ENCODE measurements at places on chromosomes 2 and 18. TPM values are rescaled to one million over a fixed set of nuclear protein-coding genes. Genes with fewer than 3 reads are reported as not detected.

- DNase-seq = no peak
- H3K36me3 ChIP-seq = no peaks in the 10 kb centered on the region
- H3K27ac ChIP-seq = no peak overlapping the region
These were observed 12.9 kb upstream of the MARCO start for GRCh38 chr2:118929059-118929458.

DNA sequence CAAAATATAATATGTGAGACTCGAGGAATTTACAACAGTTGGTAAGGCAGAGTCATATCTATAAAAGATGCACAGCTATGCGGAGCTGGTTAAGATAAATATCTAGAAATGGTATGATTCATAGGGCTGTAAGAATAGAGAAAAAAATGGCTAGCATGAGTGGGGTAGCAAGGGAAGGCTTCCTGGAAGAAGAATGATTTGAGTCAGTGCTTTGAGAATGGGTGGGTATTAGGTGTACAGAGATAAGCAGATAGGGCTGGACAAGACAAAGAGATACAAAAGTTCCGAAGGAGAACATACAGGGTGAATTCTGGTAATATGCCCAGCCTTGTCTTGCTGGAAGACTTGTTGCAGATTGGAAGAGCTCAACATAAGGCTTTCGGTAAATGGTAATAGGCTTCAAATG lies 291.5 kb upstream of the CCDC68 start:
- no peaks in the 10 kb centered on the region for H3K27me3 ChIP-seq
- H3K27ac ChIP-seq = no peak overlapping the region
- peaks cover 4% of the 10 kb centered on the region for H3K36me3 ChIP-seq

- no peaks in the 10 kb centered on the region for H3K27me3 ChIP-seq
- H3K36me3 ChIP-seq = no peaks in the 10 kb centered on the region
- no peak for DNase-seq
- no peak overlapping the region for H3K4me3 ChIP-seq
These were observed 50.3 kb upstream of the ETAA1 start for GRCh38 chr2:67346718-67347407.

DNA sequence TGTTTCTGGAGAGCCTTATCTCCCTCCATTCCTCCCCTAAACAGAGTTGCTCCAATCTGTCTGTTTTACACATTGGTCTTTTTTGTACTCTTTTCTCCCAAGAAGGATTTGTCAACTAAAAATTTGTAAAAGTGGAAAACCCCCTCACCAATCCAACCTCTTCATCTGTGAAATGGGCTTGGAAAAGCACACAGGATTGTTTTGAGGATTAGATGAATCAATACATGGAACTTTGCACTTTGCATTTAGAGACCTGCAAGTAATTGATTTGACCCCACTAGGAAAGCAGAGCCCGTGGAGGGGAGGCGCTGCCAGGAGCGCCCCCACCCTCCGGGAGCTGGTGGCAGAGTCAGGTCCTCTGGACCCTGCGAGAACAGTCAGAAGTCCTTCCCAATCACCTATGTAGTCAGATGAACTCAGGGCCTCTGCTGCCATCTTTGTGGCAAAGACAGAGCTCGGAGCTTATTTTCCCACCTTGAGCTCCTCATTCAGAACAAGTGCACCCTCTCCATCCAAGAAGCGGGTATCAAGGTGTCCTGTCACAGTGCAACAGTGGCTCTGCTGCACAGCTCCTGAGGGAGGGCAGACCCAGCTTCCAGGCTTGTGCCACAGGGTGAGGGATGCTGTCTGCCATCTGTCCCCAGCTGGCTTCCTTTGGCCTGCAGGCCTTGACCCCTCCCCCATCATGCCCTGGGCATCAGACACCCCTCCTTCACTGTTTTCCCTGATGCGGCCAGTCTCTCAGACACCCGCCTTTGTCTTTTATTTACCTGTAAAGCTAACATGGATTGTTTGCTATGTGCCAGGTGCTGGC lies 1.7 kb upstream of the TMEM185B start:
- peaks cover 28% of the 10 kb centered on the region for H3K4me1 ChIP-seq
- H3K4me3 ChIP-seq = no peak overlapping the region
- no peaks in the 10 kb centered on the region for H3K27me3 ChIP-seq
- no peak overlapping the region for H3K27ac ChIP-seq

- no peaks in the 10 kb centered on the region for H3K27me3 ChIP-seq
- H3K36me3 ChIP-seq = no peaks in the 10 kb centered on the region
These were observed 532 bp downstream of the MYOM1 start for GRCh38 chr18:3219241-3219630.

DNA sequence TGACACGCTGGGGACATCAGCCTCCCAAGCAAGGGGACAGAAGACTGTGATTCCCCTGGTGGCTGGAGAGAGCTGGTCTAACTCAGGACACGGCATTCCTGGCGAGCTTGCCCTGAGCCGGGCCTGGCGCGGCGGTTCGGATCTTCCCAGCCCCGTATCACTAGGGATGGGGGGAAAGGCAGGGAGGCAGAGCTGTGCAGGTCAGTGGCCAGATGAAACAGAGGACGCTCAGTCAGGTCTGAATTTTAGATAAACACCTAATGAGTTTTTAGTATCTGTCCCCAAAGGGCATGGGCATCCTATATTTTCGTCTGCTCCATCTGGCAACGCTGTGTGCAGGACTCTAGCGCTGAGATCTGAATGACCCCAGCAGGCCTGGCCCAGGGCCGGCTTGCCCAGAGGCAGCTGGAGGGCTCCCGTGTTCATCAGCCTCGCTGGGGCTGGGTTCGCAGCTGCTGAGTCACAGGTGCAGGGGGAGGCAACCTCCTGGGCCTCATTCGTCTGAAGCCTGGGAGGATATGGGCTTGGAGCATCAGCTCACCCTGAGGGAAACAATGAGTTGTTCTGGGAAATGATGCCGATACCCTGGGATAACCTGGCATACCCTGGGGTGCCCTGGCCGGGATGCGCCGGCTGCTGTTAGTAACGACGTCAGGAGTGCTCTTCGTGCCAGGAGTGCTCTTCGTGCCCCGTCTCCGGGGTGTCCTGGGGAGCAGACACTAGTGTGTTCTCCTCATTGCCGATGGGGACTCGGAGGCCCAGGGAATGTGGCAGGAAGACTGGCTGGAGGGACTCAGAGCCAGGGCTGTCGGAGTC lies 48.1 kb upstream of the HPCAL1 start:
- no peak for DNase-seq
- H3K36me3 ChIP-seq = no peaks in the 10 kb centered on the region
- no peaks in the 10 kb centered on the region for H3K27me3 ChIP-seq
- H3K4me1 ChIP-seq = peaks cover 61% of the 10 kb centered on the region

DNA sequence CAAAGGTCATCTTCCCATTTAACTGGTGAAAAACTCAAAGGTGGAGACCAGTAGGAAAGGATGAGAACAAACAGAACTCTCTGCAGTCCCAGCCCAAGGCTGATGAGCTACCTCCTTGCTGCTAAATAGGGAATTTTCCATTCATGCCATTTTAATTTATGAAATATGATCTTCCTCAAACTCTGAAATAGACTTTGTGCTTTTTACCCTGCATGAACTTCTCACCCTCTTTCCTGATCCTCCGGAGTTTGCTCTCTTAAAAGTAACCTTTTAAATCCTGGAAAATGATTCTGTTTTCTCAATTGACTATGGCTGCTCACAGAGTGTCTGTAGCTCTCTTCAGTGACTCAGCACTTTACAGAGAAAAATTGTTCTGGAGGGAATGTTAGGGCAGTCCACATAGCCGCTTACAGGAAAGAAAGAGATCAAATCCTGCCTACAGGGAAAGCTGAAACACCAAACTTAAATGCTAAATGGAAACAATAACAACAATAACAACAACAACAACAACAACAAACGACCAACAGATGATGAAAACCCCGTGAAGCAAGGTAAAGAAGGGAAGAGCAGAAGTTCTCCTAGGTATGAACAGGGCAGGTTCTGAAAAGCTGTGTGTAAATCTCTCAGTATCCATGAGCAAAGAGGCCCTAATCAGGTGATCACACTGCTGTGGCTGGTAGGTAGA lies 79.8 kb upstream of the SESTD1 start:
- no peak overlapping the region for H3K4me3 ChIP-seq
- H3K27me3 ChIP-seq = no peaks in the 10 kb centered on the region
- no peak overlapping the region for H3K27ac ChIP-seq
- DNase-seq = no peak
- H3K36me3 ChIP-seq = no peaks in the 10 kb centered on the region
- no peaks in the 10 kb centered on the region for H3K4me1 ChIP-seq

- peaks cover 3% of the 10 kb centered on the region for H3K36me3 ChIP-seq
- no peaks in the 10 kb centered on the region for H3K27me3 ChIP-seq
- H3K4me3 ChIP-seq = no peak overlapping the region
- no peak overlapping the region for H3K27ac ChIP-seq
These were observed 3.2 kb downstream of the STRN start for GRCh38 chr2:36963106-36963505.

DNA sequence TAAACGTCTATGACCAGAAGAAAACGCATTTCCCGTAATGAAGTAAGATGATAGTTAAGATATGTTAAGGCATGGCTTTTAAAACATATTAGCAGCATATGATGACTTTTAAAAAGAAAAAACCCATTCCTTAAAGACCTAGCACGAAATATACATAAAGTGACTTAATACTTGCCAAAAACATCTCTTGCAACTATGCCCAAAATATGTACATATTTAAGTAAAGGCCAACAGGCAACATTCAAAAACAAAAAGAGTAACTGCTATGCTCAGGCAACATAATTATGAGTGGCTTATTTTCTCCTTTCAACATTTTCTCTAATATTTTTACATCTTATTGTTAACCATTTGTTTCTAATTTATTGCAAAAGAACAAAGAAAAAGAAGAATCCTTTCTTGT lies 60.3 kb upstream of the PAPOLG start:
- no peaks in the 10 kb centered on the region for H3K27me3 ChIP-seq
- H3K36me3 ChIP-seq = no peaks in the 10 kb centered on the region
- no peaks in the 10 kb centered on the region for H3K4me1 ChIP-seq
- DNase-seq = no peak
- H3K27ac ChIP-seq = no peak overlapping the region
- no peak overlapping the region for H3K4me3 ChIP-seq

DNA sequence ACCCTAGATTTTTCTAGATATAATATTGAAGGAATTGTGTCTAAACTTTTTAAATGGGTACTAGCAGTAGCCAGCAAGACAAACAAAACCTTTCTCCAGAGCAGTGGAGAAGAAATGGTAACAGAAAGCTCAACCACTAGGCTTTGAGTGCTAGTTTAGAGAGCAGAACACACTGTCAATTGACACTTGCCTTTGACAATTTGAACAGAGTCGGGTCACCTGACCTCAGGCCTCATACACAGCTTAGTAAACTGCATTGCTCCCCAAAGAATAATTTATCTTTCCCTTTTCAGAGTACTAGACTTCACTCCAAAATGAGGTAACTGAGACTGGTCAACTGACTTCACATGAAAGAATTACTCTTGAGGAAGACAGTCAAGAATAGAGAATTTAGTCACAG lies 48.6 kb downstream of the FIGN start:
- no peaks in the 10 kb centered on the region for H3K27me3 ChIP-seq
- H3K36me3 ChIP-seq = no peaks in the 10 kb centered on the region
- H3K4me1 ChIP-seq = no peaks in the 10 kb centered on the region
- no peak for DNase-seq
- H3K27ac ChIP-seq = no peak overlapping the region

DNA sequence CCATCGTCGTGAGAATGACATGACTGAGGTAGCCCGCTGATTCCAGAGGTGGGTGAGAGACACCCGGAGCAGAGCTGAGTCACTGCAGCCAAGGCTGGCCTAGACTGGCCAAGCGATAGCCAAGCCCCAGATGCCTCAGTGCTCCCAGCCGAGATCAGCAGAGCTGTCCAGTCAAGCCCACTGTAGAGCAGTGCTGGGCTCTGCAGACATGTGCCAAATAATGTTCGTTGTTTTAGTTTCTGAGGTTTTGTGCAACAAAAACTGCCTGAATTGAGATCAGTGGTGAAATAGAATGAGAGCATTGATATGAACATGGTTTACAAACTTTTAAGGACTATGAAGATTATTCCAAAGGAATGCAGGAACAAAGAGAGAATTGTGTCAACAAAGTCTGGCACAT lies 42.1 kb downstream of the INSIG2 start:
- H3K4me3 ChIP-seq = no peak overlapping the region
- no peaks in the 10 kb centered on the region for H3K4me1 ChIP-seq
- H3K36me3 ChIP-seq = no peaks in the 10 kb centered on the region
- no peak overlapping the region for H3K27ac ChIP-seq
- H3K27me3 ChIP-seq = no peaks in the 10 kb centered on the region

DNA sequence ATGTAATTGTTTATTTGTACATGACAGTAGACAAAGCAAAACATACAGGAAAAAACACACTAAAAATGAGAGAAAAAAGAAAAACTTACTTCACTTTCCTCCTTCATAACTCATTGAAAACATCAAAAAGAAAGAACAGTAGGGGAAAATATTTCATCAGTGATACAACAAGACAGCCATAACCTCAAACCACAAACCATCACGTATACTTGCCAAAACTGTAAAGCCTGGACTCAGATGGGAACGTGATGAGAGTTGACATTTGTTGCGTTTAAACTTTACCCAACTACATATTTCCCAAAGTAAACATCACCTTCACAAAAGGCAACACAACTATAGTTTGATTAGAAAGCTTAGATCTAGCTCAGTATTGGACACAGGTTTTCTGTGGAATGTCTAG lies 278.2 kb upstream of the COL3A1 start:
- H3K36me3 ChIP-seq = no peaks in the 10 kb centered on the region
- no peak for DNase-seq
- no peak overlapping the region for H3K4me3 ChIP-seq

DNA sequence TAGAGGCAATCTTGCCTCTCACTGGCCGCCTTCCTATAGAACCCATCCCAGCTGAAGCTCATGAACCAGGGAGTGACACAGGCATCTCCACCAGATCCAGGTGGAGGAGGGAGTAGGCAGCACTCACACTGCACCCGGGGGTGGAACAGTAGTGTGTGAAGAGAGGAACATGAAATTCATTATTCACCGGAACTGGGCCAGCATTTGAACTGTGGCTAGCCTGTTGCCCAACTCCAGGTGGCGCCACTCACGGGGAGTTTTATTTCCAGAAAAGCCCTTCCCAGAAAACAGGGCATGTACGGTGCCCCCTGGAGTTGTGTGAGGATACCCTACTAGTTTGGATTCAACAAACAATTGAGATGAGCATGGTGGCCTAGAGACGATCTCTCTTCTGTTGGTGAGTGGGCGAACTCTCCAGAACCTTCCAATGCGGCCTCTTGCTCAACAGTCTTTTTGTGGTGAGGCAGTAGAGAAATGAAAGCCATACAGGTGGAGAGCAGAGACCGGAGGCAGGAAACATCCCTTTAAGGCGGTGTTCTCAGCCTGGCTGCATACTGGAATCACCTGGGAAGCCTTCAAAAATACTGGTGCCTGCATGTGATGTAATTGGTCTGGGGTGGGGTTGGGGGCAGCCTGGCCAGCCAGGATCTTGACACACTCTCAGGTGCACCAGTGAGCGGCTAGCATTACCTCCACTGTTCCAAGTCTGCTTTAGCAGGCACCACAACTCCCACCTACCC lies 73.5 kb upstream of the NEDD4L start:
- no peaks in the 10 kb centered on the region for H3K27me3 ChIP-seq
- no peak overlapping the region for H3K4me3 ChIP-seq
- H3K4me1 ChIP-seq = no peaks in the 10 kb centered on the region
- no peak overlapping the region for H3K27ac ChIP-seq

Gene MEP1B
- total RNA-seq = not detected

Gene SRD5A2
- not detected for total RNA-seq

Gene NEU2
- total RNA-seq = not detected
